ENCODE measurements at places on chromosomes 7 and 10. TPM values are rescaled to one million over a fixed set of nuclear protein-coding genes. Genes with fewer than 3 reads are reported as not detected.

The LRRC18 gene
- total RNA-seq = not detected

The HACD1 gene
- total RNA-seq = 2.3 TPM

The AKR1B15 gene
- total RNA-seq = 2.2 TPM

The DLG5 gene
- total RNA-seq = 8.4 TPM

The TMEM176A gene
- 655 TPM for total RNA-seq

The IL2RA gene
- total RNA-seq = not detected

The CHST3 gene
- 1.7 TPM for total RNA-seq

The ARHGEF35 gene
- 4.8 TPM for total RNA-seq

The MNX1 gene
- not detected for total RNA-seq

The UBE3C gene
- total RNA-seq = 28.3 TPM

The OGDHL gene
- 98.5 TPM for total RNA-seq

The FAM237B gene
- not detected for total RNA-seq

The SORCS3 gene
- not detected for total RNA-seq

The PLXNA4 gene
- total RNA-seq = 0.29 TPM

GRCh38 chr7:90540406-90540805 is 55.7 kb upstream of the CDK14 start:
- no peaks in the 10 kb centered on the region for H3K27me3 ChIP-seq
- no peak overlapping the region for H3K4me3 ChIP-seq
- no peaks in the 10 kb centered on the region for H3K4me1 ChIP-seq

- no peak for DNase-seq
- no peaks in the 10 kb centered on the region for H3K27me3 ChIP-seq
- H3K36me3 ChIP-seq = no peaks in the 10 kb centered on the region
- H3K4me1 ChIP-seq = no peaks in the 10 kb centered on the region
- H3K27ac ChIP-seq = no peak overlapping the region
Observed at GRCh38 chr7:132996581-132997242, 85.2 kb downstream of the CHCHD3 start.

GRCh38 chr10:2251631-2252030 is 514.3 kb upstream of the ADARB2 start:
- no peak overlapping the region for H3K4me3 ChIP-seq
- H3K36me3 ChIP-seq = no peaks in the 10 kb centered on the region
- no peaks in the 10 kb centered on the region for H3K27me3 ChIP-seq
- no peak for DNase-seq
- H3K4me1 ChIP-seq = no peaks in the 10 kb centered on the region
- H3K27ac ChIP-seq = no peak overlapping the region

- no peaks in the 10 kb centered on the region for H3K36me3 ChIP-seq
- no peak for DNase-seq
- peak overlapping the region; percentile 34 for H3K27ac ChIP-seq
Observed at GRCh38 chr10:62082729-62083411, 181.4 kb downstream of the ARID5B start.

- no peak overlapping the region for H3K27ac ChIP-seq
- H3K27me3 ChIP-seq = no peaks in the 10 kb centered on the region
- H3K4me1 ChIP-seq = no peaks in the 10 kb centered on the region
- H3K36me3 ChIP-seq = no peaks in the 10 kb centered on the region
Observed at GRCh38 chr7:15571301-15571878, 9.6 kb upstream of the AGMO start.

- no peak overlapping the region for H3K4me3 ChIP-seq
- DNase-seq = no peak
- H3K27ac ChIP-seq = no peak overlapping the region
- H3K27me3 ChIP-seq = no peaks in the 10 kb centered on the region
- no peaks in the 10 kb centered on the region for H3K4me1 ChIP-seq
Observed at GRCh38 chr10:30683496-30683895, 53.9 kb upstream of the LYZL2 start.

DNA sequence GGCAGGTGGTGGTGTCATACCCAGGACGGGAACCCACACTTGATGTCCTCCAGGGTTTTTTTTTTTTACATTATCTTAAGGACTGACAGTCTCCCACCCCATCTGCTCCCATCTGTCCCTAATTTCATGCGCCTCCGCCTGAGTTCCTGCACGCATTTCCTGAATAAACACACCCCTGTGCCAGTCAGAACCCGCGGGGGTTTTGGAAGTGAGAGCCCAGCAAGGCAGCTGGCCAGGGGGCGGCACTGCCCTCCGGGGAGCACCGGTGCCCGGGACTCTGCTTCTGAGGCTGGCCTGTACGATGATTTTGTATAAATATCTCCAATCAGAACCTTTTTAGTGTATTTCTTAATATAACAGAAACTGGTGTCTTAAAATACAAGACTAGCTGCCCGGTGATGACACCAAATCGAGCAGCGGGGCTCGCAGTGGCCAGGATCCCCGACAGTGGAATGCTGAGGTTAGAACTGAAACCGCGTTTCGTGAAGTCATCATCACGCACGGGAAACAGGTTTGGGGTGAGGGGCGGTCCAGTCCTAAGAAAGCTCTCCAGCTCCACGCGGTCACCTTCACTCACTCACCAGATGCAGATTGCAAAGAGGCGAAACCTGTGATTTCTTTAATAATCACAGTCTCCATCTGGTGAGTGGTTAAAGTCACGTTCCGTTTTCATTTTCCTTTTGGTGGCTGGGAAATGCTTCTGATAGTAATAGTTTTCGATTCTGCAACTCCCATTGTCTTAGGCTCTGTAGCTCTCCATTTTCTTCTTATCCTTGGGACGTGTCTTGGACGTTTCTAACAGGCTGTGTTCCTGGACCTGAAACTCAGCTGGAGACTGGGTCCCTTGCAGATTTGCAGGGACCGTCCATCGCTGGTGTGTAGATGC is 19.7 kb downstream of the BNIP3 start:
- no peaks in the 10 kb centered on the region for H3K27me3 ChIP-seq
- DNase-seq = no peak
- H3K36me3 ChIP-seq = peaks cover 4% of the 10 kb centered on the region
- H3K27ac ChIP-seq = no peak overlapping the region
- no peak overlapping the region for H3K4me3 ChIP-seq
- no peaks in the 10 kb centered on the region for H3K4me1 ChIP-seq

- no peaks in the 10 kb centered on the region for H3K4me1 ChIP-seq
- no peak overlapping the region for H3K4me3 ChIP-seq
- DNase-seq = no peak
- H3K27me3 ChIP-seq = no peaks in the 10 kb centered on the region
- no peak overlapping the region for H3K27ac ChIP-seq
Observed at GRCh38 chr7:118477036-118477435, 252.5 kb downstream of the ANKRD7 start.

DNA sequence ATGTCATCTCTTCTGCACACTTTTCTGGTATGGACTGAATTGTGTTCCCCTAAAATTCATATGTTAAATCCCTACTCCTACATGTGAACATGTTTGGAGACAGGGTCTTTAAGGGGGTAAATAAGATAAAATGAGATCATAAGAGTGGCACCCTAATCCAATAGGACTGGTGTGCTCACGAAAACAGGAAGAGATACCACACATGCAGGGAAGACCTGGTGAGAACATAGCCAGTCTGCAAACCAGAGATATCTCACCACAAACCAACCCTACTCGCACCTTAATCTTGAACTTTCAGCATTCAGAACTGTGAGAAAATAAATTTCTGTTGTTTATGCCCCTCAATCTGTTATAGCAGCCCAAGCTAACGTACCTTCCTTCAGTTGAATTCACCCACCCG is 51.8 kb downstream of the VWDE start:
- H3K4me1 ChIP-seq = no peaks in the 10 kb centered on the region
- no peak overlapping the region for H3K4me3 ChIP-seq
- no peak for DNase-seq
- H3K36me3 ChIP-seq = no peaks in the 10 kb centered on the region
- H3K27me3 ChIP-seq = no peaks in the 10 kb centered on the region

- no peak for DNase-seq
- H3K4me3 ChIP-seq = no peak overlapping the region
- no peaks in the 10 kb centered on the region for H3K36me3 ChIP-seq
- no peaks in the 10 kb centered on the region for H3K4me1 ChIP-seq
- no peaks in the 10 kb centered on the region for H3K27me3 ChIP-seq
Observed at GRCh38 chr10:16585103-16585502, 63.4 kb upstream of the C1QL3 start.

DNA sequence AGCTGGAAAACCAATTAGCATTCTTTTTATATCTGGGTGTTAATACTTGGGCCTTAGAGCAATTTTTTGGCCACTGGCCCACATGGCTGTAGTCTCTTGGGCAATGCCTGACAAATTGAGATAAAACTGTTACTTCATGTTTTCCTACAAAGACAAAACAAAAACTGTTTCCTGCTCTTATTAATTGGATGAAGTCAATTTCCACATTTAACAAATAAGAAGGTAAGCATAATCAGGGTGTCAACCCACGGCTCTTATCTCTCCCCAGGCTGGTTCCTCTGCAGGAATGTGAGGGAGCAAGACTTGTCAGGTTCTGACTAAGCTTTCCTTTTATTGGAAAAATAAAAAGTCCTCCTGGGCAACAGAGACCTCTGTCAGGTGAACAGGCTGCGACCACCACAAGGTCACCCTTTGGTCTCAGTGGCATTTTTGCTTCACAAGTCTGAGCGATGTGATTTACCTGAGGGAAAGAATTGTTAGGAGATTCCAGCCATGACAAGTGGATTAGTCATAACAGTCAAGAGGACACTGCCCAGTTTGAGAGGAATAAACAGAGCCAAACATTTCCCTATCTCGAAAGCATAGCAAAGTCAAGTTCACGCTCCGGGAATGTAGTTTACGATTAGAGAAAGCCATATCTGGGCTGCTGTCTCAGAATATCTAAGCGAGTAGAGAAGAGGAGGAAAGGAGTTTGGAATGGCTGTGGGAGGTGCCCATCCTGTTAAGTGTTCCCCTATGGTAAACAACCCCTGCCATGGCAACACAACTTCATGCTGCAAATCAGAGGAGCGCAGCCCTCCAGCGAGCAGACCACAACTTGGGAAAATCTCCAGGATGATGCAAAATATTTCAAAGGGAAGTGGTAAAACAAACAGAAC is 144.4 kb downstream of the TES start:
- H3K4me3 ChIP-seq = no peak overlapping the region
- H3K27ac ChIP-seq = peak overlapping the region; percentile 69
- DNase-seq = peak; percentile 61
- H3K27me3 ChIP-seq = no peaks in the 10 kb centered on the region
- H3K36me3 ChIP-seq = no peaks in the 10 kb centered on the region

GRCh38 chr7:28026237-28026636 is 154.4 kb downstream of the JAZF1 start:
- no peaks in the 10 kb centered on the region for H3K4me1 ChIP-seq
- H3K27me3 ChIP-seq = no peaks in the 10 kb centered on the region
- H3K27ac ChIP-seq = no peak overlapping the region
- no peak for DNase-seq
- no peak overlapping the region for H3K4me3 ChIP-seq

- DNase-seq = no peak
- H3K36me3 ChIP-seq = no peaks in the 10 kb centered on the region
- H3K27ac ChIP-seq = no peak overlapping the region
- no peak overlapping the region for H3K4me3 ChIP-seq
Observed at GRCh38 chr10:96482815-96483588, 30.7 kb downstream of the TLL2 start.

DNA sequence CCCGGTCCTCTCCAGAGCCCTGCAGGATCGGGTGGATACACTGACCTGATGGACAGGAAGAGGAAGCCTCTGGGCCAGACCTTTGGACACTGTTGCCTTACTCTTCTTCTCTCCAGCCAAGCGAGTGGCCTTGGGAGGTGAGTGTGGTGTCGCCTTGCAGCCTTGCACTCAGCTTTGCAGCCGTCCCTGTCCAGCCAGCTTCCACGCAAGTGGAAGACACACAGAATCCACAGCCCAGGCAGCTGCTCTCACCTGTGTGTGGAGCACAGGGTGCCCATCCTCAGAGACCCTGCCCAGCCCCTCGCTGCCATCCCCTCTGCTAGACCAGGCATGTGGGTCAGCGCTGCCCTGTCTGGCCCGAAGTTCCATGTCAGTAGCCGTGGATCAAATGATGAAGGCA is 239.1 kb downstream of the EBF3 start:
- H3K4me3 ChIP-seq = no peak overlapping the region
- H3K4me1 ChIP-seq = no peaks in the 10 kb centered on the region
- no peak for DNase-seq
- H3K27ac ChIP-seq = no peak overlapping the region

GRCh38 chr7:91949221-91950009 is 8.8 kb downstream of the AKAP9 start:
- H3K27ac ChIP-seq = no peak overlapping the region
- DNase-seq = no peak
- H3K4me1 ChIP-seq = no peaks in the 10 kb centered on the region
- H3K4me3 ChIP-seq = no peak overlapping the region

- no peak for DNase-seq
- H3K4me3 ChIP-seq = no peak overlapping the region
- no peak overlapping the region for H3K27ac ChIP-seq
Observed at GRCh38 chr10:72375173-72375572, 20.5 kb upstream of the DNAJB12 start.

DNA sequence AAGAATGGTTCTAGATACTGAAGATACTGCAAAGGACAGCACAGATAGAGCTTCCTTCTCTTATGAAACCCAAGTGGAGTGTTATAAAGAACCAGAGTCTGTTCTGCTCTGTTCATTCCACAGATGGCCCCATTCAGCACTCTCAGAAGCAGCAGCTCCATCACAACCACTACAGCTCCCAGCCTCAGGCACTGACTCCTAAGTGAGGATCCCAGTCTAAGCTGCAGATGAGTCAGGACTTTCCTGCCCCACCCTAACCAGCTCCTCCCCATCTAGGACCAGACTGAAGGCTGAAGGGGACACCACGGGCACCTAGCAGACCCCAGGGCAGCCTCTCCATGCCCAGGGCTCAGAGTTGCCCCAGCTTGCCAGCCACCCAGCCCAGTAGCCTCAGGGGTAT is 379.8 kb downstream of the GRID1 start:
- no peaks in the 10 kb centered on the region for H3K36me3 ChIP-seq
- DNase-seq = no peak
- H3K27me3 ChIP-seq = no peaks in the 10 kb centered on the region
- no peaks in the 10 kb centered on the region for H3K4me1 ChIP-seq
- H3K27ac ChIP-seq = no peak overlapping the region

- H3K4me3 ChIP-seq = no peak overlapping the region
- H3K27me3 ChIP-seq = no peaks in the 10 kb centered on the region
- no peak for DNase-seq
- H3K4me1 ChIP-seq = no peaks in the 10 kb centered on the region
- no peak overlapping the region for H3K27ac ChIP-seq
Observed at GRCh38 chr10:86523348-86523747, 1.8 kb upstream of the WAPL start.

- H3K4me1 ChIP-seq = peaks cover 10% of the 10 kb centered on the region
- no peaks in the 10 kb centered on the region for H3K27me3 ChIP-seq
- no peak for DNase-seq
- H3K27ac ChIP-seq = peak overlapping the region; percentile 1
- no peak overlapping the region for H3K4me3 ChIP-seq
- no peaks in the 10 kb centered on the region for H3K36me3 ChIP-seq
Observed at GRCh38 chr10:35372329-35372728, 36.0 kb downstream of the CCNY start.

GRCh38 chr10:23046027-23046426 is 49.4 kb upstream of the MSRB2 start:
- no peaks in the 10 kb centered on the region for H3K4me1 ChIP-seq
- no peak overlapping the region for H3K27ac ChIP-seq
- H3K36me3 ChIP-seq = no peaks in the 10 kb centered on the region
- no peak overlapping the region for H3K4me3 ChIP-seq
- no peak for DNase-seq

- no peaks in the 10 kb centered on the region for H3K4me1 ChIP-seq
- no peaks in the 10 kb centered on the region for H3K27me3 ChIP-seq
- no peak overlapping the region for H3K27ac ChIP-seq
Observed at GRCh38 chr7:94062372-94062771, 58.2 kb upstream of the BET1 start.
